ENCODE measurements at places on chromosomes 12 and 14. TPM values are rescaled to one million over a fixed set of nuclear protein-coding genes. Genes with fewer than 3 reads are reported as not detected.
A peak's percentile ranks its signal among the peaks of the same experiment; 100 is the strongest.

- DNase-seq: peak; percentile 77
Measured at GRCh38 chr14:101823511-101824120, 62.1 kb downstream of the PPP2R5C start.

- no peak for DNase-seq
Measured at GRCh38 chr12:18922851-18923250, 184.9 kb downstream of the CAPZA3 start.

- no peak for DNase-seq
Measured at GRCh38 chr14:73742520-73743238, 28.5 kb upstream of the PNMA1 start.

- DNase-seq: no peak
Measured at GRCh38 chr12:129245769-129246168, 392.5 kb downstream of the GLT1D1 start.

GRCh38 chr14:72024043-72024407, 91.8 kb downstream of the RGS6 start:
- no peak for DNase-seq

- peak; percentile 14 for DNase-seq
Measured at GRCh38 chr12:112107306-112108201, 1.0 kb downstream of the NAA25 start.

DNA sequence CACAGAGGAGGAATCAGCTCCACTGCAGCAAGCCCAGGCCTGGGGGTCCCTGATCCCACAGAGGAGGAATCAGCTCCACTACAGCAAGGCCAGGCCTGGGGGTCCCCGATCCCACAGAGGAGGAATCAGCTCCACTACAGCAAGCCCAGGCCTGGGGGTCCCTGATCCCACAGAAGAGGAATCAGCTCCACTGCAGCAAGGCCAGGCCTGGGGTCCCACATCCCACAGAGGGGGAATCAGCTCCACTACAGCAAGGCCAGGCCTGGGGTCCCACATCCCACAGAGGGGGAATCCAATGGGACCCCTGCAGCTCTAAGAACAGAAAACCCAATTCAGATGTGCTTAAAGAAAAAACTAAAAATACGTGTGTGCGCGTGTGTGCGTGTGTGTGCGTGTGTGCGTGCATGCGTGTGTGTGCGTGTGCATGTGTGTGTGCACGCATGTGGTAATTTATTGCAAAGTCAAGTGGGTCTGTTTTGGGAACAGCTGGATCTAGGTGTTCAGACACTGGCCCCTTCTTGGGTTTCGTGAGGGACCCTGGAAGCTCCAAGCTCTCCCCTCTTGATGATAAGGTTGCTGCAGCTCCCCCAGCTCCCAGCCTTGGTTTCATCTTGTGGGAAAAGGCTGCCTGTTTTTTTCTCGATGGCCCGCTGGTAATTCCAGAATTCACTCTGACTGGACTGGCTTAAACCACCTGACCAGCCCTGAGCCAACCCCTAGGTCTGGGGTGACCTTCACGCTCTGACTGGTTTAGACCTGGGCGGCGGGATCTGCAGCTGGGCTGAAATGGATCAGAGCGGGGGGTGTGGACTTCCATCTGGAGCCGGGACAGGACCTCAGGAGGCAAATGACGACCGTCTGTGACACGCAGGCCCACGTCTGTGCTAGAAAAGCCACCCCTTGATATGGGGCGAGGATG, 47.1 kb downstream of the GALNT9 start:
- DNase-seq: no peak

- no peak for DNase-seq
Measured at GRCh38 chr12:123038966-123039365, 58.5 kb downstream of the ARL6IP4 start.

DNA sequence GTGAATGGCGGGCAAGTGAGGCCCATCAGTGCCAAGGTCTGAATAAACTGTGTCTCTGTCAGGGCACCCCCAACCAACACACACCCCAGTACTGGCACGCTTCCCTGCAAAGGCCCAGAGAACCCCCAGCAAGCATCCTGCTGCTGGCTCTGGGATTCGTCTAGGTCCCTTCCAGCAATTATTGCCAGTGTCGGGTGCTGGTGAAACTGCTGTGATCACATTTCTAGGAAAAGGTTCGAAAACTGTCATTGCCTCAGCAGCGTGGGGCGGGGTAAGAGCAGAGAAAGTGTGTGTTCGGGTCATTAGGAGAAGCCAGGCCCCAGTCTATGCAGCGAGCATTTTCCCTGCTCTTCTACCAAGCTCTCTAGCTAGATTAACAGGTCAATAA, 2.5 kb downstream of the FAM222A start:
- DNase-seq: no peak

DNA sequence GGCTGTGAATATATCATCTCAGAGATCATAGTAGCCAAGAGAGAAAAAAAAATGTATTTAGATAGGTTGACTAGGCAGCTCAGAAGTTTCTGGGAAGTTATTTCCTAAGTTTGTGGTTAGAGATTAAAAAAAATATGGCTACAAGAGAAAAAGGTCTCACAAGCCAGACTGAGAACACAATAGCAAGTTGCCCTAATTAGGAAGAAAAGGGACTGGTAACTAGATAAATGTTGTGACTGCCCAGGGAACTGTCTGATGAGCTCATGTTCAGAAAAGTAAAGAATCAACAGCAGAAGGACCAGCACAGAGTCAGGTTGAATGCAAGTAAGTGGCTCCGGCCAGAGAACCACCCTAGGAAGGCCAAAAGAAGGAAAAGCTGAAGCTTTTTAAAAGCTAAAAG, 256.6 kb downstream of the PRKD1 start:
- DNase-seq: no peak

GRCh38 chr14:85572845-85573244, 42.9 kb downstream of the FLRT2 start:
- no peak for DNase-seq

DNA sequence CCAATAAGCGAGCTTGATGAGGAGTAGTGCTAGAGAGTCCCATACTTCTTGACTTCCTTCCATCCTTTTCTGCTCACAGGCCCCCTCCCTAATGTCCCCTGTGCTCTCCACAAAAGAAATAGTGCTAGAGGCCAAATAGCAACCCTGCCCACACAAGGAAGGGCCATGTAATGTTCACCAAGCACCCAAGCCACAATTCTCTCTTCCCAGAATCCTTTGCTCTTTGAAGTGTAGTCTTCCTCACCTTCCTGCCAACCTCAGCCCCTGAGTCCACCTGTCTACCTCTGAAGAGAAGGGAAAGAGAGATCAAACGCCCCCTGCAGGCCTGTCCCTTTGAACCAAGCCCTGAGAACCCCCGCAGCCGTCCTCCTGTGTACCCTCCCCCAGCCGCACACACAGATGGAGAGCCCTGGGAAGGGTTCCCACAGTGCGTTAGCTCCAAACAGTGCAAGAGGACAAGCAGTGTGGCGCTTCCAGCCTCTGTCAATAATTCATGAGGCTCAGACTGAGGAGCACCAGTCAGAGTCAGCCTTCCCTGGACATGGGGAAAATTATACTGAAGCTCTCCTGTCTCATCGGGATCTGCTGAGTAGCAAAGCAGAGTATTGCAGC, 1.9 kb upstream of the DHRS4 start:
- DNase-seq: no peak

DNA sequence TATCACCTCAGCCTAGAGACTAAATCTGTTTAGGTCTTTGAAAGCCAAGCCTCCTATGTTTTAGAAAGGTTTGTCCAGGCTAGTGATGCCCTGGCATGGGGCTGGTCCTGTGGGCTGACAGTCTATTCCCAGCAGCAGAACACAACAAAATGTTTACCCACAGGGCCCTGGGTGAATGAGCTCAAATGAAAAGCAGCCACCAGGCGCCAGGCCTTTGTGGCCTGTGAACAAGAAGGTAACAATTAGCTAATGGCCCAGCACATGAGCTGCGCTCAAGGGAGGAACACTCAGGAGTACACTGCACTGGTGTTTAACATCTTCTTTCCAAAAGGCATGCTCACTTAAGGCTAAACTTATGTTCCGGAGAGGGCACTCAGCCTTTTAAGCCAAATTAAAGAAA, 202.2 kb downstream of the MON2 start:
- DNase-seq: no peak

DNA sequence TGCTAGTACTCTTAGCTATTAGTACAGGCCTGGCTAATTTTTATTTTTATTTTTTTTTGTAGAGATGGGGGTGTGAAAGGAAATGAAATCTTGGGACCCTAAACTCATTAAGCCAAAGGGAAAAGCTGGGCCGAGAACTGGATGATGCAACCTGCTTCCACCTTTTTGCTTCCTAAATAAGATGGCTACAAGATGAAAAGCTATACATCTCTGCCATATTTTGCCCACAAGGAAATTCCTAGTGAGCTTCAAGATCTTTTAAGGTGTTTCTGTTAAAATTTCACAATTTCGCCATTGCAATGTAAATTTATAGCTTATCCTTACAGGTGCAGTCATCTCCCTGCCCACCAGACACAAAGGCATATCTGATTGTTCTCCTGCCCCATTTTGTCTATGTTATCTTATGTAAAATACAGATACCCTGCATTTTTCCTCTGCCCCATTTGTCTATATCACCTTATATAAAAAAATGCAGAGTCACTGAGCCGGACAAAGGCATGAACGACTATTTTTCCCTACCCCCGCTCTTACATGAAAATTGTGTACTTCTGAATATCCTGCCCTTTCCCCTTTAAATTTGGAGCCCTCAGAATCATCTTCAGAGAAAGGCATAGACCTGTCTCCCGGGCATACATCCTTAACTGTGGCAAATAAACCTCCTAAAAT, 112.0 kb upstream of the SLC38A2 start:
- DNase-seq: no peak

- no peak for DNase-seq
Measured at GRCh38 chr12:124910561-124911478, 3.6 kb downstream of the UBC start.

DNA sequence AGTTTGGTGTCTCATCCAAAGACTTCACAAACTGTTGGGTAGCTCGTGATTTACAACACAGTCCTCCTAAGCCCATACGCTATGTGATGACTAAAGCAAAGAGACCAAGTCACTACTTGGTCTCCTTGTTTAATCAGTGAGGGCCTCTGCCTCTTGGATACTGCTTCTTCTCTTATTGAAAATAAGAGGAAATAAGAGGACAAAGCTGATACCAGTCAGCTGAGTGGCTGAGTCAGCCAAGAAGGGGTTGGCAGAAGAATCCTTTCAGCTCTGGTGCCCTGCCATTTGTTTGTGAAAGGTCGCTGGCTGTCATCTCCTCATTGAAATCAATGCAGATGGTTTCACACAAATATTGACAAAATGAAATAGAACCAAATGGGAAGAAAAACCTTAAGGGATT, 67.5 kb upstream of the SLC35F4 start:
- no peak for DNase-seq

DNA sequence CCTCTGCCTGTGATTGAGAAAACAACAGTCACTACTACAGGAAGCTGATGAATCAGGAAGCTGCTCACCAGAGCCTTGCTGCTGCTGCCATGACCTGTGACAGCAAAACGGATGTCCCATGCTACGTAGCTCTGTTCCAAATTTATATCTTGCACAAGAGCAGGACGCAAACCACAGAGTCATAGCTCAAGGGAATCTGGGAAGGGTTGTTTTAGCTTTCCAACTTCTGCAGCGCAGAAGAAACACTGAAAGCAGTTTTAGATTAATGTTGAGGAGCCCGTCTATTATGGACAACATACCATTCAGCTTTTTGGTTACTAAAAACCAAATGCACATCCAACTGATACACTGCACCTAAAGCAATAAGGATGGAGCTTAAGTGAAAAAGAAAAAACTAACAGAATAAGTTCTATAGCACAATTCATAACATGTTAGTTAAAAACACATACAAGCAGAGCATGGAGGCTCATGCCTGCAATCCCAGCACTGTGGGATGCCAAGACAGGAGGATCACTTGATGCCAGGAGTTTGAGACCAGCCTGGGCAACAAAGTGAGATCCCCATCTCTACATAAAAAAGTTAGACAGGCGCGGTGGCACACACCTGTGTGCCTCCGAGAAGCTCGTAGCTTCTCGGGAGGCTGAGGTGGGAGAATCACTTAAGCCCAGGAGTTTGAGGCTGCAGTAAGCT, 1.7 kb upstream of the ANKRD33 start:
- DNase-seq: no peak

DNA sequence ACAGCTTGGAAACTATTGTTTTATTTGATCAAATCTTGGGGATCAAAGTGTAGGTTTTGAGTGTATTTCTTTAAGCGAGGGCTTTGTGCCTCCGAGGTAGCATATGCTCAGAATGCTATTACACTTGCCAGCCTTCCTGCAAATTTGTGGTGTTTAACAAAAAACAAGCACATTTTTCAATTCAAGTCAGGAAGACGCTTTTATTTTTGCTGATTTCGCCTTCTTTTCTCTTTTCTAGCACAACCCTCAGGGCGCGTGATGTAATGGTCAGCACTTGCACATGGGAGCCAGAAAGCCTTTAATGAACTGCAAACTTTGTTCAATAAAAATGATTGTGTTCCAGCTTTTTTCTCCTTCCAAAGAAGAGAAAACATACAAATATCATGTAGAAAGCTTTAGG, 466.5 kb downstream of the PRKD1 start:
- no peak for DNase-seq

- no peak for DNase-seq
Measured at GRCh38 chr12:66774929-66775328, 96.1 kb upstream of the GRIP1 start.

- DNase-seq: no peak
Measured at GRCh38 chr12:105485321-105485910, 154.9 kb downstream of the C12orf75 start.

The SNRPF gene
- 51.0 TPM for polyA plus RNA-seq

The ANAPC5 gene
- polyA plus RNA-seq: 148 TPM

The OTUB2 gene
- 0.12 TPM for polyA plus RNA-seq

The AJUBA gene
- 0.64 TPM for polyA plus RNA-seq

The ARG2 gene
- polyA plus RNA-seq: 1.2 TPM

The UNC119B gene
- 8.8 TPM for polyA plus RNA-seq

The CLEC14A gene
- polyA plus RNA-seq: not detected

The CLEC2B gene
- 72.9 TPM for polyA plus RNA-seq

The CEP170B gene
- not detected for polyA plus RNA-seq

The IL26 gene
- polyA plus RNA-seq: 0.28 TPM

The PLEK2 gene
- 0.58 TPM for polyA plus RNA-seq

The NIN gene
- 64.3 TPM for polyA plus RNA-seq

The GUCY2C gene
- polyA plus RNA-seq: not detected
